Right atrium auricular region (tissue), 2 donors: ENCODE measurements at places on chromosomes 3 and 15. TPM values are rescaled to one million over a fixed set of nuclear protein-coding genes. Genes with fewer than 3 reads are reported as not detected.

DNA sequence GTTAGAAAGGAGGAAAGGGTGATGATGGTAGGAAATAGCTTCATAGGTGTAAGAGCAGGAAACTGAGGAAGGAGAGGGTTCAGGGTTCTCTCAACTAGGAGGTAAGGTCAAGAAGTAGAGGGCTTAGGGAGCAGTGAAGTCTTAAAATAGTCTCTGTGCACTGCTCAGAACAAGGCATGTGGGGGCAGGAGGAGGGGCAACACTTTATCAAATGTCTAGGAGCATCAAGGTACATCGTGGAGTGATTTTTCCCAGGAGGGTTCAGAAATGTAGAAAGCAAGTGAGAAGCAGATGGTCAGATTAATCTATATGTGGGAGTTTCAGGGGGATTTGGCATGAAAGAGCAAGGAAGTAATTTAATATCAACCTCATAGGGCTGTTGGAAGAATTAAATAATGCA lies 58.8 kb downstream of the TNIK start:
- no peak for DNase-seq
- no peaks in the 10 kb centered on the region for H3K36me3 ChIP-seq
- no peak overlapping the region for H3K27ac ChIP-seq
- H3K4me1 ChIP-seq, result no peaks in the 10 kb centered on the region

DNA sequence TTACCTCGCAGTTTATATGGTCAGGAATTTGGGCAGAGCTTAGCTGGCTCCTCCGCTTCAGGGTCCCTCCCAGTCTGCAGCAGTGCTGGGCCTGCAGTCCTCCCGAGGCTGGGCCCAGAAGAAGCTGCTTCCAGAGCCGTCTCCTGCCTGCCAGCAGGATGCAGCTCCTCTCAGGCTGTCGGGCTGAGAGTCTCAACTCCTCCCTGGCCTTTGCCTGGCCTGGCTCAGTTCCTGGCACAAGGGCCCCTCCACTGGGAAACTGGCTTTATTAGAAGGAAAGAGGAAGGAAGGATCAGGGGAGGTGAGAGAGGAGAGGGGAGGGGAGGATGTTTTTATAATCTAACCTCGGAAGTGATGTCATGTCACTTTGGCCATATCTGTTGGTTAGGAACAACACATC lies 72.8 kb downstream of the GABRG3 start:
- H3K27ac ChIP-seq, result no peak overlapping the region
- H3K36me3 ChIP-seq, result no peaks in the 10 kb centered on the region
- no peak for DNase-seq
- no peaks in the 10 kb centered on the region for H3K27me3 ChIP-seq

DNA sequence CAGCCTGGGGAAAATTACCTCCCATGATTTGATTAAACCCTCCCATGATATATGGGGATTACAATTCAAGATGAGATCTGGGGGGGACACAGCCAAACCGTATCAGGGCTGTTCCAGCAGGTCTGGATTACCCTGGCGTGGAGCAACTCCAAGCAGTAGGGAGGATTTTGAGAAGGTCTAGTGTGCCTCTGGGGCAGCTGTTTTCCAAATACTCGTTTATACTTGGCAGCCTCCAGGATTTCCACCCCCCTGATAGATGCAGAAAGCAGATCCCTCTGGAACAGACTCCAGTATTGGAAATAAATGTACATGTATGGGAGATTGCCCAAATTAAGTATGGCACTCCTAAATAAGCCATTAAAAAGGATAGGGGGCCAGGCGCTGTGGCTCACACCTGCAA lies 7.7 kb upstream of the IRAK2 start:
- no peak for DNase-seq
- H3K27ac ChIP-seq, result no peak overlapping the region
- H3K27me3 ChIP-seq, result no peaks in the 10 kb centered on the region
- peaks cover 13% of the 10 kb centered on the region for H3K36me3 ChIP-seq

Gene HLTF
- total RNA-seq, result 9.2 TPM

Gene RBM5
- 75.8 TPM for total RNA-seq

Gene USP19
- 49.3 TPM for total RNA-seq
